Epithelial cell of alveolus of lung (primary cell): ENCODE measurements at places on chromosomes 3 and 15. TPM values are rescaled to one million over a fixed set of nuclear protein-coding genes. Genes with fewer than 3 reads are reported as not detected.

Gene TRPC1
- total RNA-seq: 12.5 and 14.6 TPM in 2 replicates

Gene LSAMP
- 1.6 and 16.1 TPM in 2 replicates for total RNA-seq

Gene ROPN1B
- total RNA-seq: not detected in 2 replicates

Gene THRB
- total RNA-seq: 2.8 and 7.9 TPM in 2 replicates

Gene SYNPR
- total RNA-seq: not detected in 2 replicates

Gene TMCO5A
- total RNA-seq: not detected in 2 replicates

Gene ARRDC4
- 6.9 and 22.7 TPM in 2 replicates for total RNA-seq

Gene MTHFS
- total RNA-seq: 11.9 and 12.0 TPM in 2 replicates

Gene NOX5
- 0.39 TPM in 1 of 2 replicates, not detected in the other for total RNA-seq

Gene TEX55
- not detected in 2 replicates for total RNA-seq

Gene PAK2
- 30.9 and 36.1 TPM in 2 replicates for total RNA-seq

Gene MYZAP
- 0.72 and 0.78 TPM in 2 replicates for total RNA-seq
